ENCODE measurements at places on chromosomes 12 and 14.

DNA sequence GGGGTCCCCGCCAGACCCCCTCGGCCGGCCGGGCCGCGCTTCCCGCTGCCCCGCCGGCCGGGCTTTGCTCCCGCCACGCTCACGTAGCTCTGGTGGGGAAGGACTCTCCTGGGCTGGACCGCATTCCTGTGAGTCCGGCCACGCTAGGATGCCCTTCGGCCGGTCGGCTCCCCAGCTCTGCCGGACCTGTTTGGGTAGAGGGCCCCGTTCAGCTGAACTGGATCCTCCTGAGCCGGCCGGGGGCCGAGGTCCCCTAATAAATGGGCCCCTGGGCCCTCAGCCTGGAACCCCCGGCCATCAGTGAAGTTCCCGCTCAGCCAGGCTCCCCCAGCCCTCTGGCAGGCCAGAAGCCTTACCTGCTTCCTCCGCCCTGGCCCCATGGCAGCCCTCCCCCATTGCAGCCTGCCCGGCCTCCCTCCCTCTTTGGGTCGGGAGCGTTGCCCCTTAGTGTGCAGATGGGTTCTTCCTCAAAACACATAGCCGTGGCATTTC lies 593 bp downstream of the UNC119B start:
- DNase-seq, result peak; percentile 40

GRCh38 chr12:93178154-93178878 lies 199.4 kb upstream of the NUDT4 start:
- no peak for DNase-seq

DNA sequence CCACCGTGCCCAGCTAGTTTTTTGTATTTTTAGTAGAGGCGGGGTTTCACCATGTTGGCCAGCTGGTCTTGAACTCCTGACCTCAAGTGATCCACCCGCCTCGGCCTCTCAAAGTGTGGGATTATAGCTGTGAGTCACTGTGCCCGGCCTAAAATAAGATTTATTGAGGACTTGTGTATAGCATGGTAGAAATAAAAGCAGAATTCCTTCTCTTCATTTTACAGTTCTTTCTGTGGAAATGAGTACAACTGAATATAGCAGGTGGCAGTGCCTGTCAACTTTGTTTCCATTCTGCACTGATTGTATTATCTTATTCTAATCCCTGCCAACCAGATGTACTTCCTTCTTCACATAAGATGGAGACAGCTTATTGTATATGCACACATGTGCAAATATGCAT lies 41.0 kb downstream of the DIP2B start:
- DNase-seq, result no peak

DNA sequence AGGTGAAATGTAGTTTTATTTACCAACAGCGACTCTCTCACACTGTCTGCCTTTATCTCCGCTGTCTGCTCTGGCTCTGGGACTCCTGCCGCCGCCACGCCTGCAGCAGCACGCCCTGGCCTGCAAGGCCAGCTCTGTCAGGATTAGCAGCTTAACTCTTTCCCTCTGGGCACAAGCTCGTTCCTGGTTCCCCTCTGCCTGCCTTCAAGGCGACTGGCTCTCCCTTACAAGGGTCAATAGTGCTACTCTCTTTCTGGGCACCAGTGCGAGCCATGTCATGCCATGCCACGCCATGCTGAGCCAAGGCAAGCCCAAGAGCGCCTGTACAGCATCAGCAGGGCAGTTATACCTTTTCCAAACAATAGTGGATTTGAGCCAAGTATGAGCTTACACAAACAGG lies 3.6 kb upstream of the CLEC2B start:
- no peak for DNase-seq

Measured in naive B cell (primary cell).